ENCODE measurements at places on chromosomes 6 and 20. TPM values are rescaled to one million over a fixed set of nuclear protein-coding genes. Genes with fewer than 3 reads are reported as not detected.

SLC17A3 gene
- total RNA-seq: not detected

GSTA1 gene
- not detected for total RNA-seq

RIPPLY2 gene
- total RNA-seq: 0.86 TPM

BHLHE23 gene
- not detected for total RNA-seq

CDH22 gene
- 0.23 TPM for total RNA-seq

ZNF334 gene
- total RNA-seq: 18.7 TPM

DEFB116 gene
- total RNA-seq: not detected

PPP1R16B gene
- total RNA-seq: 10.4 TPM

THBD gene
- total RNA-seq: 35.4 TPM

ZNF391 gene
- total RNA-seq: 8.0 TPM

TP53RK gene
- 13.5 TPM for total RNA-seq

CFAP61 gene
- total RNA-seq: 0.39 TPM

POM121L2 gene
- not detected for total RNA-seq

DOP1A gene
- total RNA-seq: 43.1 TPM

C6orf141 gene
- 1.6 TPM for total RNA-seq

FAM210B gene
- total RNA-seq: 50.3 TPM

MYCT1 gene
- total RNA-seq: 11.5 TPM

GRIK2 gene
- total RNA-seq: 1.8 TPM

EYA2 gene
- 15.3 TPM for total RNA-seq

PKIB gene
- 3.5 TPM for total RNA-seq

NNAT gene
- 0.52 TPM for total RNA-seq

FOXF2 gene
- total RNA-seq: 3.4 TPM

RAET1L gene
- not detected for total RNA-seq

ABHD16B gene
- not detected for total RNA-seq

LPA gene
- total RNA-seq: 2.5 TPM

SCAND1 gene
- 48.4 TPM for total RNA-seq

CLPSL2 gene
- not detected for total RNA-seq

FAM184A gene
- total RNA-seq: 2.3 TPM

ATAT1 gene
- 22.7 TPM for total RNA-seq

HSPA1L gene
- 1.7 TPM for total RNA-seq

SALL4 gene
- 2.3 TPM for total RNA-seq

FAM209A gene
- total RNA-seq: not detected

CPXM1 gene
- total RNA-seq: 3.0 TPM

FAM209B gene
- not detected for total RNA-seq

HNF4A gene
- not detected for total RNA-seq

PSMB8 gene
- 44.9 TPM for total RNA-seq

C20orf141 gene
- total RNA-seq: not detected

HDGFL1 gene
- total RNA-seq: not detected

C20orf96 gene
- 10.4 TPM for total RNA-seq
